ENCODE measurements at places on chromosomes 1 and 21.

GRCh38 chr1:94071976-94072375 lies 49.0 kb downstream of the ABCA4 start:
- peak; percentile 58 for DNase-seq

DNA sequence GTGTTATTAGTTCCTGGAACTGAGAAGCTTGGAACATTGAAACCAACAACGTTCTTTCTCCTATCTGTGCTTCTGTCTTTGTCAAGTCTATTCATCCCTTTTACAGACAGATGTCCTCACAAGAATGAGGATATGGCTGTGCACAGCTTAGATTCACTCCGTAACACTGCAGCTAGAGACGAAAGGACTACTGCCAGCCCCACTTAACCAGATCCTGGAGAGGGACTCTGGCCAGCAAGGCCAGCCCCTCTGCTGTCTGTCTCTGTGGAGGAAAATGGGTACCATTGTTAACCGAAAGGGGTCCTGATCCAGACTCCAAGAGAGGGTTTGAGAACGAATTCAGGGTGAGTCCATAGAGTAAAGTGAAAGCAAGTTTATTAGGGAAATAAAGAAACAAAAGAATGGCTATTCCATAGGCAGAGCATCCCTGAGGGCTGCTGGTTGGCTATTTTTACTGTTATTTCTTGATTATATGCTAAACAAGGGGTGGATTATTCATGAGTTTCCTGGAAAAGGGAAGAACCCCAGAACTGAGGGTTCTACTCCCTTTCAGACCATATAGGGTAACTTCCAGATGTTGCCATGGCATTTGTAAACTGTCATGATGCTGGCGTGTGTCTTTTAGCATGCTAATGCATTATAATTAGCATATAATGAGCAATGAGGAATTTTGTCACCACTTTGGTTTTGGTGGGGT lies 17.4 kb upstream of the USP24 start:
- no peak for DNase-seq

GRCh38 chr1:203799971-203800370 lies 4.5 kb downstream of the ZBED6 start:
- DNase-seq: no peak

GRCh38 chr1:211735208-211736170 lies 60.1 kb upstream of the NEK2 start:
- peak; percentile 84 for DNase-seq
